Activated CD4-positive, CD25-positive, alpha-beta regulatory T cell treated with anti-CD3 and anti-CD28 coated beads, Interleukin-2, amount 50 U/mL, for 24 hours (primary cell): ENCODE measurements at places on chromosomes 16 and 17.

GRCh38 chr16:81723098-81723723, 55.9 kb upstream of the PLCG2 start:
- ATAC-seq = peak; percentile 75

DNA sequence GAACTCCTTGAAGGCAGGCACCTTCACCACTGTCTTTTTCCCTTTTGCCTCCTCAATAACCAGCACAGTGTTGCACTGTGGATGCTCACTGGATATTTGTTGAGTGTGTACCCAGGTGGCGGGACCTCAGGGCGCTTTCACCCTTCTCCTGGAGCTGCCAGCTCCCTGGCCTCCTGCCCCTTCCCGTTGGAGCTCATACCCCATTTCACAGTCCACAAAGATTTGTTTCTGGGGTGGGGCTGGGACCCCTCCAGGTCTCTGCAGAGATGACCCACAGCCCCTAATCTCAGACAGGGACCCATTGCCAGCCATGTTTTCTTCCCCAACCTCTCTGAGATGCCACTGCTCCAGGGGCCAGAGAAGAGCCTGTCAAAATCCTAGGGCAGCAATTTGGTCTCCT, 12.4 kb downstream of the ALOX12B start:
- ATAC-seq = no peak

GRCh38 chr16:69532641-69533455, 32.9 kb upstream of the NFAT5 start:
- ATAC-seq = no peak

- no peak for ATAC-seq
Observed at GRCh38 chr16:58906981-58907715, 173.0 kb upstream of the GOT2 start.

GRCh38 chr17:76562734-76563148, 22.9 kb downstream of the PRCD start:
- ATAC-seq = no peak

DNA sequence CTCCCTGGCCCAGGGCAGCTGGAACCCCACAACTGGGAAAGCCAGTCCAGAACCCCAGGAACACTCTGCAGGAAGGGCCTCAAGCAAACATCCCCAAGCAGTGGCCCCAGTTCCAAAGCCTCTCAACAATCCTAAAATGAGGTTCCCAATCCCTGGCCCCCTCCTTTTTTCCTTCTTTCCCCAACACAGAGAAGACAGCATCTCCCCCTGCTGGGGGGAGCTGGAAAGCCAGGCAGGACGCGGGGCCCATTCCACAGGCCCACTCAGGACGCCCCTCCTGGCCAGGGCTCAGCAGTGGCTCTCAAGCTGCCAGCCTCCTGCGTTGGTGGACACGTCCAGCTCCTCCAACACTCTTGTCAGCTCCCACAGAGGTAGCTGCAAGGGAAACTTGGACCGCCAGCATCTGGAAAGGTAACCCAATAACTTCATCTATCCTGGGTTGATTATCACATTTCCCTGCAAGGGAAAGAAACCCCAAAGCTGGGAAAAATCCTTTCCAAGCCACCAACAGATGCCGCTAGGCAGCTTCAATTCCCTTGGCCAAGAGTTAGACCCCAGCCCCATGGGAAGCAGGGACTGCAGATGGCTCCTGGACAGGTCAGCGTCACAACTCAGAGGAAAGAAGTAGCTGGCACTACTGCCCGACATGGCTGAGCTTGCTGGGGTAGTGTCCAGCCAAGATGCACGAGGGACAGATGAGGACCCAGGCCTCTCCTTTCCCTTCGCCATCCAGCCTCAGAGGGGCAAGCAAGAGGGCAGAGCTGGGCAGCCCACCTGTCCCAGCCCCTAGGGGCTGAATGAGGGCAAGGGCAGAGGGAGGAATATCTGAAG, 7.6 kb downstream of the HDAC5 start:
- ATAC-seq = no peak

GRCh38 chr17:68698746-68699145, 97.6 kb upstream of the FAM20A start:
- no peak for ATAC-seq
